Heart right ventricle (tissue), 16 donors: ENCODE measurements at places on chromosomes 12 and 14. TPM values are rescaled to one million over a fixed set of nuclear protein-coding genes. Genes with fewer than 3 reads are reported as not detected.

Gene SLC17A8
- not detected for total RNA-seq

- DNase-seq, result no peak
Measured at GRCh38 chr12:64666054-64666914, 56.0 kb downstream of the RASSF3 start.

GRCh38 chr12:122820138-122820537, 15.1 kb upstream of the HIP1R start:
- DNase-seq, result no peak

- no peak for DNase-seq
Measured at GRCh38 chr14:61498303-61498702, 176.9 kb downstream of the PRKCH start.

DNA sequence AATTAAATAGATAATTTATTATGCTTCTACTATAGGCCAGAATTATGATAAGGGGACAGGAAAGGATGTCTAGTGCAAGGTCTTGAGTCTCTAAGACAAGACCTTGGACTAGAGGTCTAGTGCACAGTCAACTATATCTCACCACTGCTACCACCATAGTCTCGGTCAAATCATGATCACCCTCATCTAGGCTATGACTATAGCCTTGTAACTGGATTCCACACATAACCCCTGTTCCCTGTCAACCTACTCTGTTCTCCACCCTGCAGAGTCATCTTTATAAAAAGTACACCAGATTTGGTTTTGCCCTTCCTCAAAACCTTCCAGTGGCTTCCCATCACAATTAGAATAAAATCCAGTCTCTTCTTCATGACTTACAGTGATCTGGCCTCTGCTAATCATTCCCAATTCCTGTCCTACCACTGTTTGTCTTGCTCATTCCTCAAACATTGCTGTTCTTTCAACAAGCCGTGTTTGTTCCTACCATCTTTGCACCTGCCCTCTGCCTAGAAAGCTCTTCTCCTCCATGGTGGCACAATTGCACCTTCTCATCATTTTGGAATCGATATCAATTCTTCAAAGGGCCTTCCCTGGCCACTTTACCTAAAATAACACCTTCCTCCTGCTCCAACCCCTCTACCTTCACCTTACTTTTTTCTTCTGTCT, 169.4 kb downstream of the FOXN3 start:
- DNase-seq, result no peak

Gene INSM2
- total RNA-seq, result not detected

Gene IGFBP6
- total RNA-seq, result 42.4 TPM

Gene PPFIBP1
- 450 TPM for total RNA-seq

Gene CREBL2
- total RNA-seq, result 16.3 TPM

- DNase-seq, result no peak
Measured at GRCh38 chr12:49687941-49688340, 19.3 kb downstream of the FMNL3 start.

- DNase-seq, result no peak
Measured at GRCh38 chr12:19499030-19499429, 59.7 kb downstream of the AEBP2 start.

DNA sequence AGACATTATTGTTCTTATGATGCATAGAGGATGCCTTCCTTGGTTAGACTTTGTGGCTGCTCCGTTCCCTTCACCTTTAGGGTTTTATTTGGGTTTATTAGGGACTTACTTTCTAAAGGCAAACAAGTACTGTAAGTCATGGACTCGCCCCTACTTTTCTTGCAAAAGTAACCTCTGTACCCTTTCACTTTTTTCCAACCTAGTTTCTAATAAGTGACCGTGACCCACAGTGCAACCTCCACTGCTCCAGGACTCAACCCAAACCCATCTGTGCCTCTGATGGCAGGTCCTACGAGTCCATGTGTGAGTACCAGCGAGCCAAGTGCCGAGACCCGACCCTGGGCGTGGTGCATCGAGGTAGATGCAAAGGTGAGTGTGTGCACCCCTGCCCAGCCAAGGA, 72.7 kb downstream of the SMOC1 start:
- DNase-seq, result no peak

DNA sequence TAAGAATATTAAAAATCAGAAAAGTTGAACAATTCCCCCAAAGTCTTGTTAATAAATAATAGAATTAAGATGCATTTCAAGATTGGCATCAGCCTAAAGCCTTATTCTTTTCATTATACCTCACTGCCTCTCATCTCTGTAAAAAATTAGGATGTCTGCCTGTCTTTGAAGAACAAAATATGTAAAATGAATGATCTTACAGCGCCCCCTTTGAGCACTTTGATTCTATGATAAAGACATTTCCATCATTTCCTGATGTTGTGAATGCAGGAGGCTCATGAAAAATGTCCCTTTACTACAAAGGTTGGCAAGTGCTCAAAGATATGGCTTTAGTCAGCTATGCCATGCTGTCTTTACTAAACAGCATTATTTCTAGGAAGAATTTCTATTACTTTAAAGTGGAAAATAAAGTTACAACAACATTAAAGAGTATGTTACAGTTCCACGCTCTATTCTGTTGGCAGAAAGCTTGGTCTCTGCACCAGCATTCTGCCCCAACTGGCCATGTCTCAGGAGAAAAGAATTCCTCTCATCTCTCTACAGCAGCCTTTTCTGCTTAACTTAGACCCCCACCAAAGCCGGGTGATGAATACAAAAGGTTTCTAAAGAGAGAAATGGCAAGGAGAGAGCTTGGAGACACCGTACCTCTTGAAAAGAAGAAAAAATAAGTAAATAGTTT, 95.1 kb downstream of the LLPH start:
- DNase-seq, result no peak

DNA sequence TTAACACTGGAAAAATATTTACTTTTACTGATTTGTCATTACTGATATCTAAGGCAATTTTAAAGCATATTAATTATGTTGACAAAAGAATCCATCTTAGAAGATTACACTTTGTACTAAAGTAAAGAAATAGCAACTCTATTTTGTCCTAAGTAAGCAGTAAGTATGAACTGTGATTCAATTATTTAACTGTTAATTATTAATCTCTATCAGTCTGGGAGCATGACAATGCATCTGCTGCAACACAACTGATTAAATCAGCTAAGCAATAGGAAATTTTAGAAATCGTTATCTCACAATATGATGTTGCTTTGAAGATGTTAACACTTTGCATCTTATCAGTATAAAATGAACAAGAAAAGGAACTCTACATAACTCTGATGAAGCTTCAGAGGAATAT, 172.3 kb downstream of the DPY19L2 start:
- DNase-seq, result no peak

Gene MANSC4
- not detected for total RNA-seq

DNA sequence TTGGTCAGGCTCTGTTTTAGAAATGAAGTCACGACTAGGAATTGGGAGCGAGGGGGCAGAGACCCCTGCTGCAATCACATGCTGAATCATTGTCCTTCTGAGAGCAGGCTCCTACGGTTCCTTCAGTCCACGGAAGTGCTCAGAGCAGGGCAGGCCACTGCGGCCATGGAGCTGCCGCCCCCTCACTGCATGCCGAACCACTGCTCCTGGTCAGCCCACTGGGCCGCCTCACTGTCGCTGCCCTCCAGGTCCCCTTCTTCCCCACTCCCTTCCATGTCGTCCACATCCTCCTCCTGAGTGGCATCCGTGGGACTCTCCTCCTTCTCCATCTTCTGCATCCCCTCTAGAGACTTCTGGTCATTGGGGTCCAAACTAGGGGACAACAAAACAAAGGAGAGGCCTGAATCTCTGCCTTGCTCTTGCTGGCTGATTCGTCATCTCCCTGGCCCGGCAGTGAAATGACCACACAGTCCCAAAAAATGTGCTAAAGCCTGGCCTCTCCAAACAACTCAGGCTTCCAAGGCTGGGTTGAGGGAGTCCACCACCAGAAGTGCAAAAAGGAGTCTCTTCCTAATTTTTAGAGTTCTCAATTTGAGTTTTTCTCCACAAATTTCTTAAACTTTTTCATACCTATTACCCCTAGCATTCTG, 29.4 kb downstream of the ANAPC7 start:
- no peak for DNase-seq

DNA sequence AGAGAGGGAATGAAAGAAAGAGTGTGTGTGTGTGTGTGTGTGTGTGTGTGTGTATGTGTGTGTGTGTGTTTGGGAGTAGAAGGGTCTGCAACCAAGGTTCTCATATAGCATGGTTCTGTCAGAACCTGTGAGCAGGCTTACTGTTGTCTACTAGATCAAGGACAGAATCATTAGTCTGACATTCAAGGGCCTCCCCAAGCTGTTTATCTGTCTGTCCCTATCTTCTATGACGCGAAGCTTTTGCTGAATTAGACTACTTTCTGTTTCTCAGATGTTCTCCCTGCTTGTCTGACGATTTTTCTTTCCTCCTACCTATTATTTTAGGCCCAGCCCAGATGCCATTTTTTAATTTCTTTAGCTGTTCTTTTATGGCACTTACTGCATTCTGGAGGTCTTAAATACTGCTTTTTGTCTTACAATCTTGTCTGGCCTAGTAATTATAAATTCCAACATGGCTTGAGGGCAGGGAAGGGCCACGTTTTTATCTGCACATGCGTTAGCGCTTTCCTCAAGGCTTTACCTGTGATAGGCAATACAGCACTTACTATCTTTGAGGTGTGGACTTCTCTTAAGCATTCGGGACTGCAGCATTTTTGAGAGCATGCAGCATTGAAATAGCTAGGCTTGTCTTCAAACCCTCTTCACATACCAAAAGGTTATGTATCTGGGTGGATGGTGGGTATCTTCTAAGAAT, 150.2 kb downstream of the TTLL5 start:
- DNase-seq, result no peak

Gene RBP5
- 0.51 TPM for total RNA-seq

Gene METTL1
- 9.9 TPM for total RNA-seq

GRCh38 chr12:129847063-129847462, 56.8 kb downstream of the TMEM132D start:
- no peak for DNase-seq

GRCh38 chr14:89454996-89455395, 38.0 kb upstream of the FOXN3 start:
- DNase-seq, result no peak

- DNase-seq, result no peak
Measured at GRCh38 chr14:69285661-69286255, 25.8 kb downstream of the GALNT16 start.

- no peak for DNase-seq
Measured at GRCh38 chr14:65594153-65594881, 181.8 kb downstream of the FUT8 start.

Gene NRXN3
- 0.42 TPM for total RNA-seq

DNA sequence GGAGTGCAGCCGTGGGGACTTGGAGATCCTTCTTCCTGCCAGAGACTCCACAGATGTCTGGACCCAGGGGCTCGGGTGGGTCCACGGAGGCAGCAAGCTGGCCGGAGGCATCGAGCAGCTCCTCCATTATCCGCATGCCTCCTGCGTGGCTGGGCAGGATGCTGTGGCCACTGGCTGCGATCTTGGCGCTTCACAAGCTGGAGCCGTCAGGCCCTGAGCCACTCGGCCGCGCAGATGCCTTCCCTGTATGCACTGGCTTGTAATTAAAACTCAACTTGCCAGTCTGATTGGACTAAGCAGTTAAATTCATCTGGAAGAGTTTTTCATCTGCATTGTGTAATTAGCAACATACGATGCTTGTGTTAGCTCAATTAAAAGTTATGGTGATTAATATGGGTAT, 151.5 kb downstream of the AACS start:
- DNase-seq, result no peak

DNA sequence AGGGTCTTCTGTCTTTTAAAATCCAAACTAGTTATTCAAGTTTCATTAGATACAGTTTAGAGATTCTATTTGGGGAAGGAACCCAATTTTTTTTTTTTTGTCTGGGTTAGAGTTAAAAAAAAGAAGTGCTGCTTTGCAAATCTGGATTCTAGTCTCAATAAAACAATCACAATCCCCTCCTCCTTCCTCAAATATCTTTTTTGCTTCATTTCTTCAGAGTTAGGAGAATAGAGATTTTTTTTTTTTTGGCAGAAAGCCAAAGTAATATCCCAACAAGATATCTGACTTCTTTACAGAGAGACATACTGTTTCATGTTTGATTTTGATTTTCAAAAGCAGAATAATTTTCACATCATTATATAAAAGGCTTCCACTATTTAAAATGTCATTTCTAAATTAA, 201.9 kb downstream of the FOXN3 start:
- no peak for DNase-seq

DNA sequence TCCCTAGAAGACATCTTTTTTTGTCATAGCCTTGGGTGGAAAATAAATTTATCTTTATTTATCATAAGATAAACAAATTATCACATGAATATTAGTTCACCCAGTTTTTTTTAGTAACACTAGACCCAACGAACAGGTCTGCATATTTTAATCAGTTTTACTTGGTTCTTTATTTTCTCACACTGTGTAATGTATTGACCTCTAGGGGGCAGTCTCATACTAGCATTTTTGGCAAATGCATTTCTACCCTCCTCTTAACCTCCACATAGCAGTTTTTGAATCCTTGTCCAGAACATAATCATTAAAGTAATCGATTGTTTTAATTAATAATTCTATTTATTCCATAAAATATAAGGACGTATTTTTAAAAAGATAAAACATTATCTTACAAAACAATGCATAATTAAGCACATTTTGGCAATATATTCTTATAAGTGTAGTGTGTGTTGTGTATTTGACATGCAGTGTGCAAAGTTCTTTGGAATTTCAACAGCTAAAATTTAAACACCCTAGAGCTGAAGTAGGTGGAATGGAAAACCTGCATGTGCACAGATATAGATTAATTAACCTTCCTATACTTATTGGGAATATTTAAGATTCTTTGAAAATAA, 31.6 kb upstream of the PTPRQ start:
- DNase-seq, result no peak

GRCh38 chr14:56487090-56487667, 92.4 kb upstream of the TMEM260 start:
- DNase-seq, result no peak

- DNase-seq, result no peak
Measured at GRCh38 chr12:44774815-44775411, 101.2 kb downstream of the NELL2 start.

Gene NANOG
- total RNA-seq, result 0.12 TPM

GRCh38 chr14:31992011-31992447, 85.1 kb upstream of the ARHGAP5 start:
- DNase-seq, result no peak

GRCh38 chr12:131607658-131608447, 103.0 kb upstream of the SFSWAP start:
- no peak for DNase-seq

- DNase-seq, result no peak
Measured at GRCh38 chr12:26264215-26264838, 69.0 kb downstream of the SSPN start.

DNA sequence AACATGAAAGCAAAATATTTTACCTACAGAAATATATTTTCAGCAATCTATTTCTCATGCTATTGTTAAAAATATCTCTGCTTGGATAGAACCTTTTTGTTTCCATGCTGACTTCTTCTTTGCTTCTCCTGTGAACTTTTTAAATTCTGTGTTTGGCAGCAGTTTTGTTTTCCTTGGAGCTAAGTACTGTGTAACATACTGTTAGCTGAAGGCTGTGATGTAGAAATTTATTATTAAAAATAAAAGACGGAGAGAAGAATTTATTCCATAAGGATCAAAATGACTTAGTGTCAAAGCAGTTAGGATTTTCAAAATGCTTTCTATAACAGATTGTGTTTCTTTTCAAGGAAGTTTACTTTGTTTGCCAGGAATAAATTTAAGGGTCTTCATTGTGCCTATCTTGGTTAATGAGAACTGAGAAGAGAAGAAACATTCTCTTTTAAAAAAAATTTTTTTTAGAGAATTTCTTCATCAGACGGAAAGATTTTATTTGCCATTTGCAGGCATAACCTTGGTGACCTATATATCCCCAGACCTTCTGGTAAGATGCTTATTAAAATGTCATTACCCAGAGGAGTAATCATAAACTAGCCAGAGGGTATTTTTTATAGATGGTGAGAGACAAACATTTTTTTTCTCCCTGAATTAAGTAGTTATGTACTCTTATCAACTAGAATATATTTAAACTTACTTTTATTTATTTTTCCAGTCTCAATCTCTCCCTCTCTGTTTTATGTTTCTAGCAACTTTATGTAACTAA, 147.1 kb upstream of the SLCO1C1 start:
- no peak for DNase-seq
